ENCODE measurements at places on chromosomes 3 and 15.

DNA sequence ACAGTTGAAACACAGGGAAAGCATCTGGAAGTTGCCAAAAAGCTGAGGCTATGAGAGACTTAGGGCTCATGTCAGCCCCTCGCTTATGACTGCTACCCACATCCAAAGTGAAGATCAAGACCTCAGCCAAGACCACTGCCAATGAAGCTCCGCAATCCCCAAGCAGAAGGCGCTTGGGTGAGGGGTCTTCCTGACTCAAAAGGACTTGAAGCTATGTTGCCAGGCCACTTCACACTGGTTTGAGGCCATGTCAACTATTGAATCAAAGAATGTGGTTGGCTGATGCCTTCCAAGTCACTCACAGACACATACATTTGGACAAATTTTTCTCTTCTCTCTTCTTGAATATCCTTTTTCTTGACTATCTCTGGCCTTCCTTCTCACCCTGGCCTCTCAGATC lies 928 bp upstream of the CCR4 start:
- no peak for DNase-seq

GRCh38 chr3:149752788-149753136 lies 473 bp upstream of the COMMD2 start:
- no peak for DNase-seq

DNA sequence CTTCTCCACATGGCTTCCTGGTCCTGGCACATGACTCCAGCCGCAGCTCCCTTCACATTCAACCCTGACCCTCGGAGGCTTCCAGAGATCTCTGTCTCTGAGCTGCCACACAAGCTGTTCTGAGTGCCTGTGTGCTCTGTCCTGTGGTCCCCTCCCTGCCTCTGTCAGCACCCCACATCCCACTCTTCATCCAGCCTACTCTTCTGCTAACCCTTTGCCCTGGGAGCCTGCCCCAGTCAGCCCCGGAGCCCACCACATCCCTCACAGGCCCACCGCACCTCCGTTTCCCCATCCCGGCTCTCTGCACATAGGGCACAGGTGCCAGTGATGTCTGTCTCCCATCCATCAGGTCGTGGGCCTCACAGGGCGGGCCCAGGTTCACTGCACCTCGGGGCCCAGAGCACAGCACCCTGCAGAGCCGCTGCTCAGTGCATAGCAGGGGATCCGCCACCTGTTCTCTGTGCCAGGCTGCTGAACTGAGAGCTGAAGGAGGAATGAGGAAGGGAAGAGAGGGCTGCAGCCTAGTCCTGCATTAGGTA lies 133.6 kb downstream of the UACA start:
- DNase-seq: no peak

DNA sequence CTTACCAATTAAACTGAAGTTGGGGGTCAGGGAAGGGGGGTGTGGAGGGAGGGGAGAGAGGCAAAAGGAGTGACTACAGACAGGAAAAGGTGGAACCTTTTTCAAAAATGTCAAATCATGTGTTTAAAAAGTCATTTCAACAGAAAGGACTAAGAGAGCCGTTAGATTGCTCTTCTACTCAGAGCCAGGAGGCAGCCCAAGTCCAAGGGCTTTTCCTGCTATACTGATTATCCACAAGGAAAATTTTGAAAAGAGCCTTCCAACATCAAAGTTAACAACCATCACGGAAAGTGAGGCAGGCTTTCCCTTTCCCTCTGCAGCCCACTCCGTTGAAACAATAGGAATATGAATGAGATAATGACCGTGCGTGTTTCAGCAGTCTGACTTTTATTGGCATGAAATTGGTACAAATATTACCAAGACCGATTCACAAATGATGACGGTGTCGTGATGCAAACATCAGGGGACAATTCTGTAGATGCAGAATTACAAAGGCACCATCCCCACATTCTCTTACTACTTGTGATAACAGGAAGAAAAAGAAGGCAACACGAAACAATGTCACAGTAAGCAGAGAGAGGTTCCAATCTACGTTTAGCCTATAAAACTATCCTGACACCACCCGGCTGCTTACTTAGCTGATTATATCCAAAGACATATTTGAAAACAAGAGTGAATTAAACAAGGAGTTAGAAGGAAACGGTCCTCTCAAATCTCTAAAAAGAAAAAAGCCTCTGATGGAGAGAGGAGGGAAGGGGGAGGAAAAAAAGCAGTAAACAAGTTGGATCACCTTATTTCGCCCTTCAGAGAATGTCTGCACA lies 453.7 kb downstream of the FOXP1 start:
- DNase-seq: no peak

DNA sequence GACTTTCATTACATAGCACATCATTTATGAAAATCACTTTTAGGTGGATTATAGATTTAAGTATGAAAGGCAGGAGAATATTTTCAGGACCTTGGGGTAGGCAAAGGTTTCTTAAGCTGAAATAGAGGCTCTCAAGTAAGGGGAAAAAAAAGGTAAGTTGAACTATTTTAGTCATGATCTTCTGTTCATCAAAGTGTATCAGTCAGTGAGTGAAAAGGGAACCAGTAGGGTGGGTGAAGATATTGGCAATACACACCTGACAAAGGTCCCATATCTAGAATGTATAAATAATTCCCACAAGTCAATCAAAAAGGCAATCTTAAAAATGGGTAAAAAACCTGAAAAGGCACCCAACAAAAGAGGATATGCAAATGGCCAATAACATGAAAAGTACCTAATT lies 218.6 kb downstream of the KLF13 start:
- DNase-seq: no peak

GRCh38 chr3:141845407-141846049 lies 30.9 kb upstream of the ATP1B3 start:
- DNase-seq: no peak

Measured in activated T-helper 1 cell treated with Interleukin-2 at 50 U/mL for 16 hours (primary cell).